Caco-2 (cell line): ENCODE measurements at places on chromosomes 1 and 21. TPM values are rescaled to one million over a fixed set of nuclear protein-coding genes. Genes with fewer than 3 reads are reported as not detected.

GRCh38 chr21:37445228-37445627 lies 78.7 kb downstream of the DYRK1A start:
- DNase-seq: no peak

GMEB1 gene
- 4.3 and 5.2 TPM in 2 replicates for total RNA-seq

- DNase-seq: no peak
Observed at GRCh38 chr21:31284797-31285397, 59.2 kb downstream of the TIAM1 start.

DNA sequence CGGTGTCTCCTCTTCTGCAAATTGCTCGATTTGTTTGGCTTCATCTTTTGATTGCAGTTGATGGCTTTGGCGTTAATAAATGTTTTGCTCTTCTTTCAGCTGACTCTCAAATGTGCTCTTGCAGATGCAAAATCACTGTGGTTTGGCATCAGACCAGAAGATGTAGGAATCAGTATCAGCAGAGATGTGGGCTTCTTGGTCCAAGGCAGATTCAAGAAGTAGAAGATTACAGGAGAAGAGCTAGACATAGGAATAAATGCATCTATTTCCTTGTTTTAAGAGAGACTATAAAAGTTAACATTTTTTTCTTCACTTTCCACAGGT lies 59.8 kb upstream of the BACH1 start:
- no peak for DNase-seq

DNA sequence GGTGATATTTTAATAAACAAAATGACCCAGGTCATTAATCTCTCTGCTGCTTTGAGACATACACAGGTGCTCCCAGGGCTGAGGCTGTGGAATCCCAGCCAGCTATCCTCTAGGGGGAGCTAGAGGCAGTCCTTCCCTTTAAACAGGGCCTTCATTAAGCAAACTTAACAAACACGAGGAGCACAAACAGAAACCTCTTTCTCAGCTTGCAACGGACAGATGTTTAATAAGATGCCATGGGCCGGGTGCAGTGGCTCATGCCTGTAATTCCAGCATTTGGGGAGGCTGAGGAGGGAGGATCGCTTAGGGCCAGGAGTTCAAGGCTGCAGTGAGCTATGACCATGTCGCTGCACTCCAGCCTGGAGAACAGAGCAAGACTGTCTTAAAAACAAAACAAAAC lies 106.7 kb downstream of the HIVEP3 start:
- DNase-seq: peak; percentile 46

DNA sequence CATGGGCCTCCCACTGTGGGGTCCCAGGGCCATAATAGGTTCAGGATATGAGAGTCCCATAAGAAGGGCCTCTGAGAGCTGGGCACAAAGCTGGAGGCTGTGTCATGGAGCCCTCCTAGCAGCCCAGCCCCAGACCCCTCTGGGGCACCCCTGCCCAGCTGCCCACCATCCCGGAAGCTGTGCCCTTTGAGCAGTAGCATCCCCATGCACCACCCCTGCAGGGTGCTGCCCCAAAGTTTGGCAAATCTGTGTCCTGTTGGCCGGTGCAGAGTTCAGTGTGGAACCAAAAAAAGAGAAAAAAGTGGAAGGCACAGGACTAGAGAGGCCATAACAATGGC lies 17.6 kb downstream of the TNNT2 start:
- DNase-seq: no peak

GRCh38 chr1:63325279-63325985 lies 3.1 kb downstream of the FOXD3 start:
- no peak for DNase-seq

DNA sequence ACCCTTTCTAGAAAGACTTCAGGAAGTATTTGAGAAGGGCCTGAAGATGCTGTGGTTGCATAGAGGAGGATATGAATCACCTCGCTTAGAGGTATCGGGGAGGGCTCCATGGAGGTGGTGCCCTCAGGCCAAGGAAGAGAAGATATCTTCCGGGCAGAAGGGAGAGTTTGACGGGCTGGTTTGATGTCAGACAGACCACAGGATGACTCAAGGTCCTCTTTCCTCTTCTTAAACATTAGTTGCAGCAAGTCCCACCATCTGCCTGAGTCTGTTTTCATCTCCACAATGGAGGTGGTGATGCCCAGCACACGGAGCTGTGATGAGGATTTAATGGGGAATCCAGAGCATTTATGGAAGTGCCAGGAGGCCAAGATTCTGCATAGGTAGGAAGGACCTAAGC lies 25.1 kb upstream of the RUNX3 start:
- DNase-seq: no peak
